Kidney (tissue), 22 donors: ENCODE measurements at places on chromosomes 1 and 21.

- no peak for DNase-seq
Observed at GRCh38 chr1:202890392-202890791, 1.4 kb upstream of the RABIF start.

- no peak for DNase-seq
Observed at GRCh38 chr1:213333121-213333520, 282.1 kb downstream of the RPS6KC1 start.

GRCh38 chr21:36323032-36323431 lies 3.0 kb downstream of the MORC3 start:
- no peak for DNase-seq

DNA sequence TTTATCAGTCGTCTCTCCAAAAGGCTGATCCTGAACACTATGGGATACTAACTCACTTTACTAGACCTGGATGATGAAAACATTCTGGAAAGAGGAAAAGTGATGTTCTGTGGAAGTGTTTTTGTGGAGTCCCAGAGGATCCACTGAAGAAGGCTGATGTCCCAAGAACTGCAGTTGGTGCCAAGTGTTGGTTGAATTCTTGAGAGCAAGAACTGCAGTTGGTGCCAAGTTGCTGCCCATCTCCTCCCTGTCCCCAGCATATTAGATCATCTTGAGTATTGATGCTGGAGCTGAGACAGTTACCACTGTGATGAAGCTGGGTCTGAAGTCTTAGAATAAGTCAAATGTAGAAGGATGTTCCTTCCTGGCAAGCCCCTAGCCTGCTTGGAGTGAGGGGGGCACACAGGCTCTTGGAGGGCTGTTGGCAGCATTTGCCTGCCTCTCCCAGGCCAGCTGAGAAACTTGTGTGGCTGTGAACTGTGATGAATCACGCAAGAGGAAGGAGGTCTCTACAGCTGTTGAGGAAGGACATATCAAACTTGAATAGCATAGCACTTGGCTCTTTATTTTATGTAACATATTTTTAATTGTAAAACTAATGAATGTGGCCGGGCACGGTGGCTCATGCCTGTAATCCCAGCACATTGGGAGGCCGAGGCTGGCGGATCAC lies 48.1 kb downstream of the DNAJC6 start:
- no peak for DNase-seq

GRCh38 chr1:111736548-111737215 lies 2.5 kb downstream of the INKA2 start:
- DNase-seq = no peak

GRCh38 chr1:94590203-94591137 lies 48.9 kb upstream of the F3 start:
- DNase-seq = no peak

DNA sequence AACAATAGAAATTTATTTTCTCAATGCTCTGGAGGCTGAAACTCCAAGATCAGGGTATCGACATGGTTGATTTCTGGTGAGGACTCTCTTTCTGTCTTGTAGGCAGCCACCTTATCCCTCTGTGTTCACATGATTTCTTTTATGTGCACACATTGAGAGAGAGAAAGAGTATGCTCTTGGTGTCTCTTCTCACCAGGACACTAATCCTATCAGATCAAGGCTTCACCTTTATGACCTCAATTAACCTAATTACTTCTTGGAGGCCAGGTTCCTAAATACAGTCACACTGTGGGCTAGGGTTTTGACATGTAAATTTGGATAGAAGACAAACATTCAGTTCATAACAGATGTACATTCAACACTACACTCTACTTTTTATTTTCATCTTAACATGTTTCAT lies 1094.2 kb upstream of the ADGRL2 start:
- DNase-seq = no peak

- no peak for DNase-seq
Observed at GRCh38 chr1:3986686-3987218, 86.7 kb upstream of the C1orf174 start.

DNA sequence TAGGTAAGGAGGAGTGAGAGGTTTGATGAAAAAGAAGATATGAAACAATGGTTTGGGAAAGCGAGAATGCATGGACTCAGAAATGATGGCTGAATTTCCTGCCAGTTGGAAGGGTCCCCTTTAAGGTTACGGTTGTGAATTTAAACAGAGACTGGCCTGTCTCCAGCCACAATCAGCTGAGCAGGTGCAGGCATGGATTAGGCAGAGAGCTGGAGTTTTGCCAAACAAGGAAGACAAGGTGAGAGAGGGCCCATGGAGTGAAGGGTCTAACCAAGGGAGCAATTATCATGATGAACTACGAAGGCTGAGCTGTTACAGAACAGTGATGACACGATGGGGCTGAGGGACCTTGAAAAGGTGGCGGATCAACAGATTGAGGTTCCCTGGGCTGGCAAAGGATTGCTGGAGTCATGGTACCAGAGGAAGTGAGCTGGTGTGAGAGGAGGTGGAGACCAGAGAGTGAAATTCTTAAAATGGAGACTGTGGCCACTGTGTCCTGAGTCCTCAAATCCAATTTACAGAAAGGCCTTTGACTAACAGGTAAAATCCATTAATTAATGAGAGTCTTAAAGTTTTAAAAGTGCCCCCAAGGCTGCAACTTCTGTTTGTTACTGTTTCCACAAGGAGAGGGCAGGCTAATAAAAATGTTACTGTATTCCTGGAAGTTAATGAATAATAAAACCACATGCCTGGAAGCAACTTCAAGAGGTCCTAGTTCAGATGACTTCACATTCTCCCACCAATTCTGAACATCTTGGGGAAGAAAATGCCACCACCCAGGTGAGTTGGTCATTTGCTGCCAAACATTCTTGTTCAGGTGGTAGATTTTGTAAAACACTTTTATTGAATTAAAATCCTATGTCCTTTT lies 41.5 kb downstream of the LHX9 start:
- peak; percentile 47 for DNase-seq

DNA sequence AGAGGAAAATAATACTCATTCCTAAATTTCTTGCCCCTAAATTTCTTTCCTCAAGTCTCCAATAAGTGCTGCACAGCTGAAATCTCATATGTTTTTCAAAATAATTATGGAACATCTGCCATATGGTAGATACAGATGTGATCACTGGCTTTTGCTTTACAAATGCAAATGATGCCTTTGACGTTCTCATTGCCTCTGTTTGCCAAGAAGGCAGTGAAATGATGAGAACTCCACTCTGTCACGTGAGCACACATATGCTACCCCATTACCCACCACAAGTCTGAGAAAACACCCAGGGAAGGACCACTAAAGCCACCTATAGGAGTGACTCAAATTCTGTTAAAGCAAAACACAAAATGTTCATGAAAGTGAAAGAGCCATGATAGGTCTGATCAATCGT lies 43.9 kb downstream of the DSCAM start:
- no peak for DNase-seq

DNA sequence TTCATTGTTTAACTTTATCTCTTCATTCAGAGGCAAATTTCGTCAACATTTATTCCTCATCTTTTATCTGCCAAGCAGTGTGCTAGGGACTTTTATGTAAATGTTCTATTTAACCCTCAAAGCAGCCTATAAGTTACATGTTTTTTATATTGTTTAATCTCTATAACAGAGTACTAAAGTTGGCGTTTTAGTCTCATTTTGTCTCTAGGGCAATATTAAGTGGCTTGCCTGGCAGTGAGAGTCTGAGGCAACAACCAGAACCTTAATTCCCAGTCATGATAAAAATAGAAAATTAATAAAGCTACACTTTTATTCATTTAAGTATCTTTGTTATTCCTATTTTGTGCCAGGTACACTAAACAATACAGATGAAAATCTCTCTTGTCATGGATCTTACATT lies 994.3 kb upstream of the ADGRL2 start:
- DNase-seq = no peak

GRCh38 chr1:183546427-183546826 lies 43.8 kb downstream of the NCF2 start:
- no peak for DNase-seq

DNA sequence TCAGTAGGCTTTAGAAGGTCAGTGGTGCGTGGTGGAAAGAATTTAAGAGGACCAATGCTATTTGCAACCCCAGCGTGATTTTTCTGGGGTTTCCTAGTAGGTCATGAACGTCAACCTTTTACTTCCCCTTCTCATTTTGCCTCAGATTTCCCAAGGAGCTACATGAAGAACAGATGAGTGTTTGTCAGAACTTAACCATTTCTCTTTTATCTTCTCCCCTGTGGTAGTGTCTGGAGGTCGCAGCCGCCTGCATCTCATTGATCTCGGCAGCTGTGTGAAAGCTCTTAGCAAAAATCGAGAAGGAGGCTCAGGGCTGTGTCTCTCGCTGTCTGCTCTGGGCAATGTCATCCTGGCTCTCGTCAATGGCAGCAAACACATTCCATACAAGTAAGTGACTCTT lies 491.1 kb downstream of the KIF26B start:
- no peak for DNase-seq

- peak; percentile 59 for DNase-seq
Observed at GRCh38 chr1:21289700-21290545, at the start of gene ECE1. Gene ECE1 (minus strand): TSS chr1:21290463. CDS start chr1:21290414, 49 bp downstream.

DNA sequence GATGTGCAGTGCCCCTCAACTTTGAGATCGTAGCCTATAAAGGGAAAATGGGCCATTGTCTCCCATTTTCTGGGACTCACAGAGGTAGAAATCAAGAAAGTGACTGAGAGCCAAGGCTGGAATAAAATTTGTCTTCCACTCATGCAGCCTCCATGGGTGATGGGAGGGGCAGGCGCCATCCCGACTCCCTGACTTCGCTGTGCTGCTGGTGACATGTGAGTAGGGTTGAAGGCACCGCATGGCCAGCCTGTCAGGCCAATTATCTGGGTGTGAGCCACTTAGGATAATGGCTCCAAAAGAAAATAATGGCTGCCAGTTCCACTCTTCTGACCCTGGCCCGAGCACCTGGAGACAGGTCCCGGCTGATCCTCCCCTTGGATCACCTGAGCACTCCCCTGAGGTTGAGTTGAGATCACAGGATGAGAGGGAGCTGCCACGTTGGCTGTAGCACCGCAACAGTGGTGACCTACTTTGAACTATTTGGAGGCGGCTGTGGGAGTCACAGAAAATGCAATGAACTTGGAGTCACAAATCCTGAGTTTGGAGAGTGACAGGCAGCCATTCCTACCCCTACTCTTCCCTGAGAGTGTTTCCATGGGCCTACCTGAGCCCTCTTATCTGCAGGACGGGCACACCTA lies 26.3 kb downstream of the CAPN9 start:
- no peak for DNase-seq

DNA sequence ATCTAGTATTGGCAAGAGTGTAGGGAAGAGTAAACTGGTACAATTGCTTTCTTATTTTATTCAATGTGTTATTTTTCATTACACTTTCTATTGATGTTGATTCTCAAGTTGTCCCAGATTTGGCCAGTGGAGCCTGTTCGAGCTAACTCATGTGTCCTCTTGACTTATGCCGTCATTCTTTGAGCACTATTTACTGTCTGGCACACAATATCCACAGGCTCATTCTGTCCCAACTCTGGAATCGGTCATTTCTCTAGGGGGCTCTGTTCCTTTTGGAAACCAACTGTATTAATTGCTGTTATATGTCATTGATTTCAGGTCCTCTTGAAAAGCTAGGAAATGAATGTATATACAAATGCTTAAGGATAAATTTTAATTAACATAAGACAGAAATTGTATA lies 22.4 kb upstream of the SFPQ start:
- DNase-seq = no peak

DNA sequence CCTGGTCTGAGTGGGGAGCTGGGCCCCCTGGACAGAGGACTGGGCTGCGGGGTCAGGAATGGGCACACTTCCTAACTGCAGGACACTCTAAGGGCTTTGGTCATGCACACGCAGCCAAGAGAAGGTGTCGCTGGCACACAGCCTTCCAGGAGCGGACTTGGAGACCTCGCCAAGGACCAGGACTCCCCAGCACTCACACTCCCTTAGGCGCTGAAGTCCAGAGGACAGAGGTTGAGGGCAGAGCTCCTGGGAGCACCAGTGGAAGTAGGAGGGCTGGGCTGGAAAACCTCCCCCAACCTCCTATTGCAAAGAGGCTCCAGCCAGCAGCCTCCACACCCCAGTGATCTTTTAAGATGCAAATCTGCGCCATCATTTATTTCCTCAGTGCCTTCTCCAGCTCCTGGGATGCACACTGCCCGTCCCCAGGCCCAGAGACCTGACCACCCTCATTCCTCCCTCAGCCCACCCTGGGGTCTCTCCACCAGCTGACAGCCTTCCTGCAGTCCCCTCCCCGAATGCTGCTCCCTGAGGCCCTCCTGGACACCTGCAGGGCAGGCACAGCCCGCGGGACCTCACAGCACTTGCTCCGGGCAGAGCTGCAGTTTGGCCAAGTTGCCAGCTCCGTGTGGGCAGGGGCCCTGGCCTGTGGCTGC lies 3.0 kb downstream of the TSPEAR start:
- peak; percentile 47 for DNase-seq

DNA sequence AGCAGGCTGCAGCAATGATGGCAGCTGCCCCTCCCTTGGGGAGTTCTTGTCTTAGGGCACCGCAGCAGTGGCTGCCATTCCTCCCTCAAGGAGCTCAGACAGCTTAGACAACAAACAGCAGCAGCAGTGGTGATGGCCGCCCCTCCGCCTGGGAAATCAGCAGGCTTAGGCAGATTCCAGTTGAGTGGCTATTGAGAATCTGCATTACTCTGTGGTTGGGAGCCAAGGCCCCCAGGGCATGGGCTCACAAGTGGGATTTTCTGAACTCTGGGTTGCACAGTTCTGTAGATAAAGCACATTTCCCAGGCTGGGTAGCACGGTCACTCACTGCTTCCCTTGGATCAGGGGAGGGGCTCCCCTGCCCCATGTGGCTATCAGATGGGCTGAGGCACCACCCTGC lies 1280.7 kb upstream of the TMPRSS15 start:
- DNase-seq = no peak

GRCh38 chr1:28966617-28967016 lies 52.2 kb downstream of the EPB41 start:
- no peak for DNase-seq

DNA sequence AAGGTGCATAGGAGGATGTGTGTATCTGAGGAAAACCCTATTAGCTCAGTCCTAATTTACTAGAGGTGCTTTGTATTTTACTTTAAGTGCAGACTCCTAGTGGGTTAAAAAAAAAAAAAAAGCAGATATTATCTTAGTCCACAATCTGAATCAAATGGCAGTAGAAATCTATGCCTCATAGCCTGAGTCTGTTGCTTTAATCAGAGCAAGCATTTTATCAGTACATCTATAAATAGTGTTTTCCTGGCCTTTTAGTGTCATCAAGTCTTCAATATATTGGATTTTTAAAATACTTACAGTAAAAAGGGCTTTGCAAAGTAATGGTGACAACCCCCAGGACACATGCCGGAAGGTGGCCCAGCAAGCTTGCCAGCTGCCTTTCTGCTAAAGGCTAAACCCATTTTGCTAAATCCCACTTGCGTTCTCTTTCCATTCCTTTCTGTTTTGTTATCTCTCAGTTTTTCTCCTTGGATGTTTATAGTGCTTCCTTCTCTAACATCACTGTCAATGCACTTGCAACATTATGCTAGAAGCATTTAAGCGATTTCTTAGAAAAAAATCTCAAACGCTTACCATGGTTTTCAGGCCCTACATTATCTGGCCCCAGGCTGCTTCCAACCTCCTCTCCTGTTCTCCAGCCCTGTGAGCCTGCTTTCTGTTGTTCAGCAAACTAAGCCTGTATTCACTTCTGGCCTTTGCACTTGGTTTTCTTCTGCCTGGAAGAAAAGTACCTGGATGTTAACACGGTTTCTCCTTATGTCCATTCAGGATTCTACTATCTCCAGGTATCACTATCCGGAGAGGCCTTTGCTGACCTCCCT lies 206.3 kb downstream of the PDE4B start:
- no peak for DNase-seq

GRCh38 chr21:43188592-43189210 lies 19.9 kb downstream of the CRYAA start:
- DNase-seq = peak; percentile 39

- DNase-seq = no peak
Observed at GRCh38 chr1:182608845-182609610, 4.8 kb upstream of the RGS16 start.
